ENCODE measurements at places on chromosomes 6 and 20. TPM values are rescaled to one million over a fixed set of nuclear protein-coding genes. Genes with fewer than 3 reads are reported as not detected.

PROKR2 gene
- polyA plus RNA-seq = not detected

PTCHD4 gene
- polyA plus RNA-seq = not detected

GRCh38 chr20:60108397-60108796 is 150.2 kb downstream of the CDH26 start:
- DNase-seq = no peak
- no peak overlapping the region for H3K4me3 ChIP-seq

DNA sequence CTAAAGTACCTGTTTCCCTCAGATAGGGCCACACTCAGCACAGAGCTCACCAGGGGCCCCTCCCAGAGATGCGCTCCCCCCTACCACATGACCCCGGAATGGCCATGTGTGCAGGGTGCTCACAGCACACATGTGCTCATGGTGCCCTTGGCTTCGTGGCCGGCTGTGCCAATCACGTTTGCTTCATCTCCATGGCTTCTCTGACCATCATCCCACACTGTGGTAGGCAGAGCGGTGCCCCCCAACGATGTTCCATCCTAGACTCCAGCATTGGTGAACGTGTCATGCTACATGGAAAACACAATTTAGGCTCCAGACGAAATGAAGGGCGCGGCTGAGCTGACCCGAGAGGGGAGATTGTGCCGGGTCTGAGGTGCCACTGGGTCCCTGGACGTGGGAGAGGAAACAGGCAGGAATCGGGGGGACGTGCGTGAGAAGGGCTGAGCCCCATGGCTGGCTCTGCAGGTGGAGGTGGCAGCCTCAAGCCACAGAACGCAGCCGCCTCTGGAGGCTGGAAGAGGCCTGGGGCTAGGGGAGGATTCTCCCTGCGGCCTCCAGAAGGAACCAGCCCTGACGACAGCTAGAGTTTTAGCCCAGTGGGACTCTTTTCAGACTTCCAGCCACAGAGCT is 126.5 kb downstream of the DLL1 start:
- no peak overlapping the region for H3K27ac ChIP-seq
- H3K27me3 ChIP-seq = no peaks in the 10 kb centered on the region
- no peaks in the 10 kb centered on the region for H3K36me3 ChIP-seq

GRCh38 chr6:91340896-91341395 is 754.1 kb upstream of the MAP3K7 start:
- H3K27me3 ChIP-seq = no peaks in the 10 kb centered on the region
- H3K4me1 ChIP-seq = no peaks in the 10 kb centered on the region
- H3K36me3 ChIP-seq = no peaks in the 10 kb centered on the region
- DNase-seq = no peak
- no peak overlapping the region for H3K4me3 ChIP-seq

- no peak for DNase-seq
- H3K4me1 ChIP-seq = peaks cover 5% of the 10 kb centered on the region
- no peaks in the 10 kb centered on the region for H3K36me3 ChIP-seq
- H3K4me3 ChIP-seq = no peak overlapping the region
- H3K27me3 ChIP-seq = no peaks in the 10 kb centered on the region
These were observed 503.7 kb upstream of the SULF2 start for GRCh38 chr20:48288930-48289507.

Measured in spleen (tissue), 13 donors.